ENCODE measurements at places on chromosomes 1 and 21.

DNA sequence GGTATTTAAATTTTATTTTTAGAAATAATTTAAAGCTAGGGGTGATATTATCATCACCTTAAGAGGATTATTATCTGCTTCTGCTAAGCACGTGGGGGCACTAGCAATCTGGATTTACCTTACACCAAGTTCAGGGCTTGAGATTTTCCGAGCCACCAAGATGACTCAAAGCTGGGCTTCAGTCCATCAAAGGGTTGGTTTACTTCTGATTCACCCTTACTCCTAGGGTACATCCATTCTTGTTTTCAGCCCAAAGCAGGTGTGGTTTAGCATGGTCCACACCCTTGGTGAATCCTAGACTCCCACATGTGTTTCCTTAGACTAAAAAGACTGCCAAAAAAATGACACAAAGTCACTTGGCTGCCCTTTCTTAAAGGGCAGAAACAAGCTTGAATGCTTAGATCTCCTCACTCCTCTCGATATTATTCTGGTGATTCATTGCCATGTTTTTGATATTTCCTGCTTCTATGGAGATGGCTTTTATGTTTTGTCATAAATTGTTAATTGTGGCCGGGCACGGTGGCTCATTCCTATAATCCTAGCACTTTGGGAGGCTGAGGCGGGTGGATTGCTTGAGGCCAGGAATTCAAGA is 9.8 kb upstream of the PRSS38 start:
- no peak for DNase-seq

GRCh38 chr1:236067854-236068454 is 3.1 kb upstream of the NID1 start:
- no peak for DNase-seq

- no peak for DNase-seq
Observed at GRCh38 chr1:162141281-162142054, 72.0 kb downstream of the NOS1AP start.

DNA sequence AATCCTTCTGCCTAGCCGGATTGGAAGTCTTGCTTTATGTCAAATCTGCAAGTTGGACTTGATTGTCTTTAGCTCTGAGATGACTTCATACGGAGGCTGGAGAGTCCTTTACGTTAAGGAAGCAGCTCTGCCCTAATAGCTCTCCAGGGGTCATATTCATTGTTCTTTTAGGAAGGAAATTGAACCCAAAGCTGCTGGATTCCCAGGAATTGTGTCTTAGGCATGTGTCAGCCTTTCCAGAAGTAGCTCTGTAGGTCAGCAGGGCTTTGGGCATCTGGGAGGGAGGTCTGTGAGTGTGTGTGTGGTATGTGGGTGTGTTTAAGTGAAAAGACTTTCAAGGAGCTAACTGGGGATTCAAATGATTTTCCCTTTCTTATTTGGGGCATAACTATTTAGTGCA is 82.4 kb downstream of the ABCA4 start:
- no peak for DNase-seq

DNA sequence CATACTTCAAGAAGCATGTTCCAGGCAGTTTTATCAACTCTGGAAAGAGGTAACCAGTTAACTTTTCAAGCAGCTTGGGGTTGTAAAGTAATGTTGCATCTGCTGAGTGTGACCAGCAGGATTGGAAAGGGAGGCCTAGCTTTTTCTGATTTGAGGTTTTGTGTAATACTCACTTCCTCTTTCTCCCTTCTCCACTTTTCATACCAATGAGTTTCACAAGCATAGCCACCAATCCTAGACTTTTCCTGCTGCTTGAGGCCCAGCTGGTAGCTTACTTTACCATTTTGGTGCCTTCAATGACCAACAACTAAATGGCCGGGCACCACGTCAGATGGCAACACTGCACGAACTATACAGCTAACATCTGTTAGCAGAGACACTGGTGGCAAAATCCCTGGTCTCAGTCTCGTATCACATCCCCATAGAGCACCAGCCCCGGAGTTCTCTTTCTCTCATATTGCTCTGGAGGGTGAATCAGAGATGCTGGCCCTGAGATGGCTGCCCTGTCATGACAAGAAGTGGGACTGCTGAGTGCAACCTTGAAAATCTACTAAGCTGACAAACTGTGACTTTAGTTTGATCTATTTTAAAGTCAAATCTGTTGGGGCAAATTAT is 14.8 kb upstream of the GPR88 start:
- DNase-seq: no peak

- no peak for DNase-seq
Observed at GRCh38 chr1:10814312-10814711, 17.9 kb upstream of the CASZ1 start.

DNA sequence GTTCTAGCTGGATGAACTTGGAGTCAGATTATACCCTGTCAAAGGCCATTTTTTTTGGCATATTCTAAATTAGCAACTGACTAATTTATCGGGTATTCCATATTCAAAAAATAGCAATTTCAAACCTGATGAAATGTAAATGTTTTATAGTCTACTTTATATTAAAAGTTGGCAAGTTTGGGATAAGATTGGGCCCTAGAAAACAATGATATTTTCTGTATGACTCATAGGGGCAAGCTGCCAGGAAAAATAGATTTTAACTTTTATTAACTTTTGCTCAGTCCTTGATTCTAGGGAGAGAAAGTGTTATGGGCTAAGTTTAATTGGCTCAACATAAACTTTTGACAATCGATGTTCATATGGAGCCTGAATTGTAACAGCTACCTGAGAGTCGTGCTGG is 576.9 kb upstream of the B3GALT2 start:
- no peak for DNase-seq

DNA sequence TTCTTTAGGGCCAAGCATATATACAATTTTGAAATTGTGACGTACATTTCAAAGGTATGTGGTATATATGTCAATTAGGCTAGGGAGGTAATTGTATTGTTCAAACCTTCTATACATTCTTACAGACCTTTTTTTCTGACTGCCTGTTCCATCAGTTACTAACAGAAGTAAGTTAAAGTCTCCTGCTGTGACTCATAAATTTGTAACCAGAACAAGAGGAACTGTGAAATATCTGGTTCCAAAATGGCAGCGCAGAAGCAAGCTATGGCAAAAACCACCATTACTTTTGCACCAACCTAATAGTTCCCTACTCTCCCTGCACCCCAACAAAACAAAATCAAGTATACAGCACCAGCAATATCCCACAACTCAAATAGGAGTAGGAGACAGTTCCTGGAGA is 93.6 kb downstream of the ENAH start:
- no peak for DNase-seq

DNA sequence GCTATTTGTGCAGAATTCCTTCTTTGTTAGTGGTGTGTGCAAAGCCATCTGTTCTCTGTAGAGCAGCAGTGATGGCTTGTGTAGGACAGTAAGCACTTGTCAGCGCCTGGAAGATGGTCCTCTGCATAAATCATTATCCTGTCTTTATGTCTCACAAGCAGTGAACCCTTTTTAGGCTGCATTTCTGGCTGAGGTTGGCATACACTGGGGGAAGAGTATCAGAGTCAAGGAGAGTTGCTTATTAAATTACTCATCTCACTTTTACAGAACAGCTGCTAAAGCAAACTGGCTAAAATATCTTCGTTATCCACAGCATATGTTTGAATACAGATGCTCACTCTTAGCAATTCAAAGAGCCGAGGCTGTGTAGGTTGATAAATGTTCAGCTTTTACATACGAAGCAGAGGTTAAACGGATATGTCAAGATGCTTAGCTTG is 54.6 kb upstream of the NCAM2 start:
- DNase-seq: no peak

DNA sequence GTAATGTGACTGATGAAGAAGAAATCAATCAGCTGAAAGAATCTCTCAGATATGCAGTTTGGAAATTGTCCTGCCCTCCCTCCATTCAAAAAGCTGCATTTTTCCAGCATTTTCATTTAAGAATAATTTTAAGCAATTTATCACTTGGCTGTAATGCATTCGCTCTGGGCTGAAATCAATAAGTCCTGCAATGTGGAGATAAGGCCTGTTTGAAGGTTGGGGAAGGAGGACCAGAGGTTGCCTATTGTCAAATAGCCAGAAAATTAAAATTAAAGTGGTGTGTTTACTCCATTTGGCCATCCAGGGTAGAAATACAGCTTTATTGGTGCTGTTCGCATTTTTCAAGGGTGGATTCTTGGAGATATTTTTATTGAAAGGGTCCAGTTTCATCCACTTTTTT is 187.6 kb upstream of the NFIA start:
- DNase-seq: no peak

DNA sequence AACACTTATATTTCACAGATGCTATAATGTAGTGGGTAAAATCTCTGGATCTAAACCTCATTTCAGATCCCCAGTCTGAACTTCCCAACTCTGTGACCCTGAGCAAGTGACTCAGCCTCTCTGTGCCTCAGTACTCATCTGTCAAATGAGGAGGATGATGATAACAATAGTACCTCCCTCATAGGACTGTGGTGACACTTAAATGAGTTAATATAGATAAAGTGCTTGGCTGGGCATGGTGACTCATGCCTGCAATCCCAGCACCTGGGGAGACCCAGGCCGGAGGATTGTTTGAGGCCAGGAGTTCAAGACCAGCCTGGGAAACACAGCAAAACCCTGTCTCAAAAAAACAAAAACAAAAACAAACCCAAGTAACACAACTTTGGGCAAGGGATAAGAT is 4.7 kb upstream of the ECE1 start:
- DNase-seq: no peak

- DNase-seq: no peak
Observed at GRCh38 chr1:92502247-92502646, 15.5 kb upstream of the GFI1 start.
